Dermis microvascular lymphatic vessel endothelial cell (primary cell): ENCODE measurements at places on chromosomes 2 and 18. TPM values are rescaled to one million over a fixed set of nuclear protein-coding genes. Genes with fewer than 3 reads are reported as not detected.

ACVR1C gene
- total RNA-seq: under 0.01 TPM in 2 replicates

TNFRSF11A gene
- 23.1 and 42.5 TPM in 2 replicates for total RNA-seq

PTPN18 gene
- total RNA-seq: 20.0 and 27.4 TPM in 2 replicates

IL1RL2 gene
- total RNA-seq: 0.13 and 0.25 TPM in 2 replicates

LYPD1 gene
- total RNA-seq: 0.13 TPM in 1 of 2 replicates, not detected in the other

ZNF2 gene
- 5.3 and 8.1 TPM in 2 replicates for total RNA-seq

ACTG2 gene
- total RNA-seq: not detected in 2 replicates
